CD8-positive, alpha-beta memory T cell (primary cell): ENCODE measurements at places on chromosomes 6 and 20.
A peak's percentile ranks its signal among the peaks of the same experiment; 100 is the strongest.

DNA sequence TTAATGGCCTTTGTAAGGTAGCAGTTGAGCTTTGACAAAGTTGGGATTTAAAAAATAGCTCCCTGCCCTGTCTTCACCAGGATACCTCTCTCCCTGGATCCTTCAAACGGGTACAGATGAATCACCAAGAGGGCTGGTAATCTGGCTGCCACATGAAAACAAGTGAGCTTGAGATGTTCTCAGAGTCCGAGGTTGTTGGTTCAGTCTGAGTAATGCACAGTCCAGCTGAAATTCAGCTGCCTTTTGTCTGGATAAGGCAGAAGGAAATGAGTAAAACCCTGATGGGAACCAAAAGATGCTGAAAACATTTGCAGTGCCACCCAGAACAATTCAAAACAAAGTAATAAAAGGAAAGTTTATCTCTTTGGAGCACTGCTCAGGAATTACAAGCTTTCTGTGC is 86.8 kb downstream of the GJA1 start:
- H3K36me3 ChIP-seq, result no peaks in the 10 kb centered on the region
- H3K27me3 ChIP-seq, result no peaks in the 10 kb centered on the region
- H3K4me1 ChIP-seq, result no peaks in the 10 kb centered on the region
- H3K4me3 ChIP-seq, result no peak overlapping the region
- H3K27ac ChIP-seq, result no peak overlapping the region

- no peaks in the 10 kb centered on the region for H3K27me3 ChIP-seq
- H3K4me3 ChIP-seq, result no peak overlapping the region
- no peak for DNase-seq
Measured at GRCh38 chr6:69424581-69424980, 372.2 kb downstream of the LMBRD1 start.

- DNase-seq, result peak; percentile 19
- H3K27ac ChIP-seq, result no peak overlapping the region
- H3K4me3 ChIP-seq, result no peak overlapping the region
- no peaks in the 10 kb centered on the region for H3K27me3 ChIP-seq
- peaks cover 40% of the 10 kb centered on the region for H3K4me1 ChIP-seq
Measured at GRCh38 chr6:16440636-16441212, 202.3 kb downstream of the GMPR start.

DNA sequence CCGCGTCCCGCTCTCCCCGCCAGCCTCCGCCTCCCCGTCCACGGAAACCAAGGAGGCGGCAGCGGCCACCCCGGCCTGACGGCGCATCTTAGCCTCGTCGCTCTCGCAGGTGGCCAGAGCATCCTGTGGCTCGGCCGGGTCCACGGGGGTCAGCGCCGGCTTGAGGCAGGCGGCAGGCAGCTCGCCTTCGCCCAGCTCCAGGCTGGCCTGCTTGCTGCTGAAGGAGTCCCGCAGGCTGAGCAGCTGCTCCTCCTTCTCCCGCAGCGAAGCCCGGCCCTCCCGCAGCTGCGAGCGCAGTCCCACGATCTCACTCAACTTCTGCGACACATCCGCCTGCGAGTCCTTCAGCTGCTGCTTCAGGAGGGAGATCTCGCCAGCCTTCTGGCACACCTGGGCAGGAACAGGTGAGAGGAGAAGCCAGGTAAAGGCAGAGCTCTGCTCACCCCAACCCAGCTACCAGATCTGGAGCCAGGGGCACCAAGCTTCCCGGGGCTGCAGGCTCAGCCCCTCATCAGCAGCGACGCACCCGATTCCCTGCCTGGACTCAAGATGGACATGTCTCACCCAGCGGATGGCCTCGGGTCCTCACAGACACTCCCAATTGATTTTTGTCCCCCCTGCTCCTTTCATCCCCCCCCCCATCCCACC is 5.2 kb upstream of the FASTKD5 start:
- no peaks in the 10 kb centered on the region for H3K4me1 ChIP-seq
- DNase-seq, result no peak
- peaks cover 3% of the 10 kb centered on the region for H3K27me3 ChIP-seq
- no peak overlapping the region for H3K4me3 ChIP-seq

DNA sequence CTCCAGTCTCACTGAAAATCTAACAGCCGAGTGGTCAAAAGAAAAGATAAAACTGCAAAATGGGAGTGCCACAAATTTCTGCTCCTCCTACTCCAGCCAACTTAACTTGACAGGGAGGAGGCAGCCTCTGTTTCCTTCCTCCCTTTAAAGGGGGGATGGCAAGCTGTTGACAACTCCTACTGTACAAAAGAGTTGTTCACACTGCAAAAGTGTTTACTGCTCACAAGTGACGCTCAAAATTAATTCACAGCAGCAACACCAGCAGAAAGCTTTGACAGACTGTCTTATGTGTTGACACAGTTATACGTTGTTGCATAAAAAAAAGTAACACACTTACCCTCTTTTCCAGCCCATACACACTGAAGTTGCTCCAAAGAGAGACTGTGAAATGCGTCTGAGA is 169.8 kb downstream of the BACH2 start:
- no peak overlapping the region for H3K27ac ChIP-seq
- H3K4me1 ChIP-seq, result peaks cover 27% of the 10 kb centered on the region
- no peaks in the 10 kb centered on the region for H3K36me3 ChIP-seq
- no peak for DNase-seq
- no peak overlapping the region for H3K4me3 ChIP-seq

GRCh38 chr6:50128420-50129005 is 78.8 kb upstream of the DEFB112 start:
- H3K4me3 ChIP-seq, result no peak overlapping the region
- H3K27ac ChIP-seq, result no peak overlapping the region
- no peaks in the 10 kb centered on the region for H3K4me1 ChIP-seq

GRCh38 chr20:45975686-45976085 is 3.7 kb upstream of the ZNF335 start:
- no peak overlapping the region for H3K27ac ChIP-seq
- H3K4me3 ChIP-seq, result no peak overlapping the region
- no peak for DNase-seq

- no peaks in the 10 kb centered on the region for H3K4me1 ChIP-seq
- H3K27me3 ChIP-seq, result no peaks in the 10 kb centered on the region
- DNase-seq, result no peak
- H3K27ac ChIP-seq, result no peak overlapping the region
- no peak overlapping the region for H3K4me3 ChIP-seq
Measured at GRCh38 chr20:15185322-15185721, 847.9 kb upstream of the FLRT3 start.

DNA sequence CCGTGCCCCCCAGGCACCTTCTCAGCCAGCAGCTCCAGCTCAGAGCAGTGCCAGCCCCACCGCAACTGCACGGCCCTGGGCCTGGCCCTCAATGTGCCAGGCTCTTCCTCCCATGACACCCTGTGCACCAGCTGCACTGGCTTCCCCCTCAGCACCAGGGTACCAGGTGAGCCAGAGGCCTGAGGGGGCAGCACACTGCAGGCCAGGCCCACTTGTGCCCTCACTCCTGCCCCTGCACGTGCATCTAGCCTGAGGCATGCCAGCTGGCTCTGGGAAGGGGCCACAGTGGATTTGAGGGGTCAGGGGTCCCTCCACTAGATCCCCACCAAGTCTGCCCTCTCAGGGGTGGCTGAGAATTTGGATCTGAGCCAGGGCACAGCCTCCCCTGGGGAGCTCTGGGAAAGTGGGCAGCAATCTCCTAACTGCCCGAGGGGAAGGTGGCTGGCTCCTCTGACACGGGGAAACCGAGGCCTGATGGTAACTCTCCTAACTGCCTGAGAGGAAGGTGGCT is 960 bp downstream of the TNFRSF6B start:
- H3K36me3 ChIP-seq, result no peaks in the 10 kb centered on the region
- DNase-seq, result no peak
- H3K27ac ChIP-seq, result no peak overlapping the region
- no peaks in the 10 kb centered on the region for H3K27me3 ChIP-seq
- H3K4me3 ChIP-seq, result no peak overlapping the region

DNA sequence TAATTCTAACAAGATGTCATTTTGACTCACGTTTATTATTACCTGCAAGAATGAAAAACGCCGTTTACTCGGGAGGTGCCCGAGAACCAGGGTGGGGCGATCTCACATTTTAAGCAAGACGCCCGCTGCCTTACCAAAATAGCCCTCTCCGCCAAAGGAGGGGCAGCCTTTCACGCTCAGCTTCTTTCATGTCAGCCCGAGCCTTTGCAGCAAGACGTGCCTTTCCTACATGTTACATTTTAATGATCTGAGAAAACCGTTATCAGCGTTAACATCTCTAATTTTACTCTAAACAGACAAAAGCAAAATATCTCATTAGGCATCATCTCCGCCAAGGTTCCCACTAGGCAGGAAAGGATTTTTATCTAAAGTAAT is 2.0 kb downstream of the BACH2 start:
- peak; percentile 77 for DNase-seq
- peaks cover 35% of the 10 kb centered on the region for H3K4me1 ChIP-seq
- H3K27me3 ChIP-seq, result no peaks in the 10 kb centered on the region
- H3K27ac ChIP-seq, result peak overlapping the region; percentile 68
- no peaks in the 10 kb centered on the region for H3K36me3 ChIP-seq

DNA sequence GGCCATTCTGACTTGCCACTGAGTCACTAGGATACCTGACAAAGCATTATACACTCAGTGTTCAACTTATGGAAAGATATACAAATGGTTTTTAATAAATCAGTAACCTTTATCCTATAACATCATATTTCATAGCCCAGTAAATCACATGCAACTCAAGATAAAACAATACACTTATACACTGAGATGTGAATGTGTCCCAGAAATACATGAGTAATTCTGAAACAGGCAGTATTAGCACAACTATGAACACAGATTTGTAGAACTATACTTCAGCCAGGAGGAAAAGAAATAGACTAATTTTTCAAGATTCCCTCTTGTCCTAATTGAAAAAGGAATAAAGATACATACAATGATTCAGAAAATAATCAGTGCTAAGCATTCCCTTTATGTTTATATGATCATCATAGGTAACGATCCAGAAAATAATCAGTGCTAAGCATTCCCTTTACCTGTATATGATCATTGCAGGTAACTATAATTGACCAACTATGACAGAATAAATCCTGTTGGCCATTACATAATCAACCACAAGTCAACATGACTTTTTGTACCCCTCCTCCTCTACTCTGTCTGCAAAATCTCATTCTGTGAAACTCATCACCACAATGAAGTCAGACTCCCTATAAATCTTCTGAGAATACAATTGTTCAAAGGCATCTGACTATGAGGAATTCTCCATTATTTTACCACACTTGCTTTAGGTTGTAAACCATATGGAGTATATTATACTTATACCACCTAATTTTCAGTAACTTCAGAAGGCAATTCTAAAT is 30.3 kb downstream of the HACE1 start:
- H3K4me3 ChIP-seq, result no peak overlapping the region
- H3K4me1 ChIP-seq, result no peaks in the 10 kb centered on the region
- H3K27ac ChIP-seq, result no peak overlapping the region
- no peaks in the 10 kb centered on the region for H3K27me3 ChIP-seq
- no peak for DNase-seq

- DNase-seq, result no peak
- H3K36me3 ChIP-seq, result no peaks in the 10 kb centered on the region
- H3K4me1 ChIP-seq, result no peaks in the 10 kb centered on the region
- no peak overlapping the region for H3K27ac ChIP-seq
Measured at GRCh38 chr6:163937071-163937470, 522.6 kb downstream of the QKI start.

DNA sequence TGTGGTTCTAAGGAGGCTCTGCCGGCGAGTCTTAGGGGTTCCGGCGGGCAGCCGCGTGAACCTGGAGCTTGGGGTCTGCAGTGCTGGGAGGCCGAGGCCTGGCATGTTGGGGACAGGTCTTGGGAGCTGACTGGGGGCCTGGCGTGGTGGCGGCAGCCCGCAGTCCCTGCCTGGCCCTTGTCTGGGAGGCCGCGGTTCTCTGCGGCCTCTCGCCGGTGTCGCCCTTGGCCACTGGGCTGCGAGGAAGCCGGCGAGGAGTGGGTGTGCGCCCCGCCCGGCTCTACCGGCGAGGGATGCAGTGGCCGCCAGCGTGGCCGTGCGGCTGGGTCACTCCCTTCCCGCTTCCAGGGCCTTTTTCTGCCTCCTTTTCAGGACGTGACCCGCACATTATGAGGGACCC is 36.3 kb downstream of the IGF2R start:
- no peak for DNase-seq
- peaks cover 17% of the 10 kb centered on the region for H3K4me1 ChIP-seq
- no peak overlapping the region for H3K27ac ChIP-seq

DNA sequence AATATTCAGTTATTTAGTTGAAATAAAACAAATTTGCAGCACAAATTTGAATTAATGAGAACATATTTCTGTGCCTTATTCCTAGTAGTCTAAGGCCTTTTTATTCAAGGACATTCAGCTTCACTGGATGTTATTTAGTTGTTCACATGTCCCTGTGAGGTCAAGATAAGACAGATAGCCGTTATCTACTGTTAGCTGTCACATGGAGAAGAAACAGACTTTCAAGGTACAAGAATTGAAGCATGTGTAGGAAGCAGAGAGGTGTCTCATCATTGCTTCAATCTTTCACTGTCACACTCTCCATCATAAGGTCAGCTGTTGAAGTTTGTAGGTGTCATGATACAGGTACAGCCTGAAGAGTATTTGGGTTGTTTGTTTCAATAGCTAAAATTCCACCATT is 112.9 kb upstream of the JAG1 start:
- no peaks in the 10 kb centered on the region for H3K27me3 ChIP-seq
- no peak for DNase-seq
- no peaks in the 10 kb centered on the region for H3K4me1 ChIP-seq
- no peaks in the 10 kb centered on the region for H3K36me3 ChIP-seq
- H3K27ac ChIP-seq, result no peak overlapping the region
- no peak overlapping the region for H3K4me3 ChIP-seq

GRCh38 chr6:3714768-3715167 is 36.7 kb downstream of the PXDC1 start:
- no peaks in the 10 kb centered on the region for H3K27me3 ChIP-seq
- no peak for DNase-seq
- no peak overlapping the region for H3K4me3 ChIP-seq
- H3K4me1 ChIP-seq, result no peaks in the 10 kb centered on the region
- H3K36me3 ChIP-seq, result no peaks in the 10 kb centered on the region

DNA sequence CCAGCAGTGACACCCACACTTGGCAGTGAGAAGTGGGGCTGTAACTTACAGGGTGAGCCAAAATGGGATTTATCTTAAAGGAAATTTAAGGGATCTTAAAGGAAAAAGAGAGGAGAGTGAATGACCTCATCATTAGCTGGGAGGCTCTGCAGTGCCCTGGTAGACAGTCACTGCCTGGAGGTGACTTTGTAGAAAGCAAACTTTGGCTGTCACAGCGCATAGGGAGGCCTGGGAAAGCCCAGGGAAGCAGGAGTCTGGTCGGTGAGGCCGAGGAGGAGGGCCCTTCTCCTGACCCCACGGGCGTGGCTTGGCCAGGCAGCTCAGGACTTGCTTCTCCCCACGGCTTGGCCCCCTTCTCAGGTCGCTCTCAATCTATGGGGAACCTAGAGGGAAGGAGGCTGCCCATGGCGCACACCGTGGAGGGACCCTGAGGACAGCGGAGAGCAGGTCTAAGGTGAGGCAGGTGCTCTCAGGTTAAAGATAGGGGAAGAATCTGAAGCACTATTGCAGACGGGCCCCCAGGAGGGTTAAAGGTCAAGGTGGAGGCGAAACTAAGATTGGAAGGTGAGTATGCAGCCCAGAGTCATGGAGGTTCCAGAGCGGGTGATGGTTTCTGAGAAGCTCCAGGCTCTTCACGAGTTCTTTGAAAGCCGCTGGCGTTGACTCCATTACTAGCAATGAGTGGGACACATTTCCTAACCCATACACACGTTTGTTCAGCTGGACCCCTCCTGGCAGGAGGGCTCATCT is 15.6 kb upstream of the RIPK1 start:
- peak overlapping the region; percentile 69 for H3K27ac ChIP-seq
- H3K36me3 ChIP-seq, result no peaks in the 10 kb centered on the region
- H3K4me1 ChIP-seq, result peaks cover 7% of the 10 kb centered on the region
- no peak for DNase-seq
- peak overlapping the region; percentile 59 for H3K4me3 ChIP-seq

GRCh38 chr6:28474441-28475219 is 31.3 kb upstream of the ZSCAN23 start:
- no peak overlapping the region for H3K27ac ChIP-seq
- H3K4me1 ChIP-seq, result no peaks in the 10 kb centered on the region
- H3K36me3 ChIP-seq, result no peaks in the 10 kb centered on the region
- H3K4me3 ChIP-seq, result peak overlapping the region; percentile 21
